Stimulated activated CD8-positive, alpha-beta memory T cell treated with anti-CD3 and anti-CD28 coated beads, Interleukin-2, amount 100 ng/mL, for 1 hour (primary cell): ENCODE measurements at places on chromosomes 5 and 9.

DNA sequence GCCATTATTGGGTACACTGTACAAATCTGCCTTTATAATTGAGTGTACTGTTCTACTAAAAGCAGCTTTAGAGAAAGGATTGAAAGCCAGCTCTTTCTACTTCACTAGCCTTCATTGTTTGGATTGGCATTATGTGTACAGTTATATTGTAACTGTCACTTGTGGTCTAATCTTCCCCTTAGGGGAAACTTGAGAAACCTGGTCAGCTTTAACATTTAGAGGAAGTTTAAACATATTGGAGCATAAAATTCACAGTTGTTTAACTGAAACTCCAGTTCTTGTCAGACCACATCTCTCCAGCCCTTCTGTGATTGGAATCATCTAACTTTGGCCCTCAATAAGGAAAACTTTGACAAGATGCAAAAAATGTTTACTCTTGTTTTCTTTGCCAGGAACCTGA is 24.6 kb downstream of the PIK3R1 start:
- no peak for DNase-seq

- DNase-seq: no peak
These were observed 14.0 kb upstream of the GSN start for GRCh38 chr9:121253821-121254501.

DNA sequence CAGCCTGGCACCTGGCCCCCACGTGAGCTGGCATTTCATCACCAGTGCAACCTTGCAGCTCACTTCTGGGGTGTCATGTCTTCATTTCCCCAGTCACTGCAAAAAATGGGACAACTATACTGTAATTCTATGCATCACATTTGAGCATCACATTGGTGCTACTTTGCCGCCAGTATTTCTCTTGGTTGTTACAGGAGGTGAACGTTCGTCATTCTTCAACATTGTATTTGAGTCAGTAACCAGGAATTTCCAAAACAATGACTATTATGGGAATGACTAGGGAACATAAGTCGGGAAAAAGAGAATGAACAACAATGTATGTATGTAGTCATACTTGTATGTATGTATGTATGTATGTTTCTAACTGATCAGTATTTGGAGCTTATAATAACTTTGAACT is 1278.0 kb downstream of the EFNA5 start:
- no peak for DNase-seq

DNA sequence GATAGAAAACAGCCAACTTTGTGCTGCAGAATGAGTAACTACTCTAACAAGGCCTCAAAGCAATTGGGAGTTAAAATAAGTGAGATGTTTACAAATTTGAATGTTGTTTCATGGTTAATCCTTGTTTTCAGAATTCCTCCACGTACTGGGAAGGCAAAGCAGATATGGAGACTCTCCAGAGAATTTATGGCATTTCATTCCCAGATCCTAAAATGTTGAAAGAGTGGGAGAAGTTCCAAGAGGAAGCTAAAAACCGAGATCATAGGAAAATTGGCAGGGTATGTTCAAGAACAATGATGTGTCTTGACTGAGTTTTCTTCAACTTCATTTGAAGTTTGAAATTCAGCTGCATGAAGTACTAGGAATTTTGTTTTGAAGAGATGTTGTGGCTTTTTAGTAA is 16.4 kb downstream of the TARS1 start:
- no peak for DNase-seq

GRCh38 chr5:121432-121831 is 29.5 kb downstream of the PLEKHG4B start:
- no peak for DNase-seq

DNA sequence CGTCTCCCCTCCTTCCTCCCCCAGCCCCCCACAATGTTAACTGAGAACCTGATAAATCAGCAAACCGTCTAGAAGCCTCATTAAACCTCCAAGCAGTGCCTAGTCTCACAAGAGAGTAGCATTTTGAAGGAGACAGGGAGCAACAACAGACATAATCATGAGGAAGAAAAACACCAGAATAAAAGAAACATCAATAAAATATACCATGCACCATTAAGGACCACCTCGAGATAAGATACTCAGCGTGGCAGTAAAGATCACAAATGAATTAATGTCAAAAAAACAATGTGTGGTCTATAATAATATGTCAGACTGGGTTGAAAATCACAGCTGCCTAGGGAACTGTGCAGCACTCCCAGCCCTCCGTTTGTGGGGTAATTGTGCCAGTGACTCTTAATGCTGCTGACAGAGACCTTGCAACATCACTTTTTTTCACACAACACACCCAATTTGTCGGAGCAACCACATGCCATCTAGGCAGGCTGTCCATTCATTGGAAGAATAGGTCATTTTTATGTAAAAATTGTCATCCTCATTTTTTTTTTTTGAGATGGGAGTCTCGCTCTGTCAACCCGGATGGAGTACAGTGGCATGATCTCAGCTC is 450.8 kb upstream of the WWC1 start:
- DNase-seq: no peak
